ENCODE measurements at places on chromosomes 16 and 17. TPM values are rescaled to one million over a fixed set of nuclear protein-coding genes. Genes with fewer than 3 reads are reported as not detected.

Gene PPP1R1B
- total RNA-seq = not detected

Gene ITFG1
- total RNA-seq = 32.7 TPM

Gene AIPL1
- total RNA-seq = not detected

Gene TP53TG3D
- total RNA-seq = not detected

Gene CACNA1H
- 3.6 TPM for total RNA-seq

Gene UNC45B
- 0.62 TPM for total RNA-seq

Gene TCAP
- 4.6 TPM for total RNA-seq

Measured in naive thymus-derived CD4-positive, alpha-beta T cell (primary cell).